ENCODE measurements at places on chromosomes 13 and 19.
A peak's percentile ranks its signal among the peaks of the same experiment; 100 is the strongest.

DNA sequence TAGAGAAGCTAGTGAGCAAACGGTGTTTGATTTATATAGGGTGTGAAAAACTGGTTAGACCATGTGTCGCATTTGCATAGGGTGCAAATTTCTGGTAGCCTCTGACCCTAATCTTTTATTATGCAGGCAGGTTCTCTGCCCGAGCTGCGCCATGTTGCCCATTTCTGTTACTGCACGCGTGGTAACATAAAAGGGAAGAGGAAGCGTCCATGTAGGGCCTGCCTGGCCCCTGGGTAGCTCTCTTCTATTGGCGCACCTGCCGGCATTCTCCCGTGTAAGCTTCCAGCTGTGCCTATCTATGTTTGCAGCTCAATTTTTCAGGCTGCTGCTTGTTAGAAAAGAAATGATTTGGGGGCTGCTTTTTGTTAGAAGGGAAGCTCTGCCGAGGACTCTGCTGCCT lies 14.0 kb upstream of the CD70 start:
- no peak for DNase-seq

DNA sequence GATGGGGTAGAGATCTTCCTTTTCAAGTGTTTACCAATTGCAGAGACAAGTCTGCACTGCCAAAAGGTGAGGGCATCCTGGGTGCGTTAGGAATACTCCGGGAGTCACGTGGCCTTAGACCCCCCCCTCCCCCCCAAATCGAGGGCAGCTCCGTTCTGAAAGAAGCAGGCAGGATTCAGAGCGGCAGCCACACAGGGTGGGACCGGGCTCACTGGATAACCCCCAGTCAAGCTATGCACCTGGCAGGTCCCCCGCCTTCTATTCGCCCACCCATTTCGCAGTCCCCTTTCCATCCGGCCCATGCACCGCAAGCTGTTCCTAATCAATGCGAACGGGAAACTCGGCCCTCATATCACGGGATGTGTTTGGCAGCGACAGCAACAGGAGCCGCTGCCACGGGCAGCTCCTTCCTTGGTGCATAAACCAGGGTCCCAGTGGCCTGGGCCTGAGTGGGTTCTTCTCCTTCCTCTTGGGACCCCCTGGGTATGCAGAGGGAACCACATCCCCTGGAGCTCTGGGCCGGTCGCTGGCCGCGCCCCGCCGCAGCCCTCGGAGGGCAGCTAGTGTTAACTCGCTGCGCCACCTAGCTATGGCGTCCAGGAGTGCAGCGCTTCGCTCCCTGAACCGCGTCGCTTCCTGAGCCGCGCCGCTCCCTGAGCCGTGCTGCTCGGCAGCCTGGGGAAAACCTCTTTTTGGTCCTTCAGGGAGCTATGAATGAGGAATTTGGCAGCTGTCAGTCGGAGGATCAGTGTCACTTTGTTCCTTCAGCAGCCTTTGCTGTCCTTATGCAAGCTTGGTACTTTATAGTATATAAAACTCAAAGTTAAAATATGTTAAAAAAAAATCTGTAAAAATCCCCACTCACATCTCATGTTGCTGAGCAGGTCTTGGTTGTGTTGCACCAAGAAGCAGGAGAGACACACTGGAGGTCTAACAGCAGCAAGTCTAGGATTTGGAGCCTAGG lies 41.4 kb downstream of the LYL1 start:
- peak; percentile 41 for DNase-seq

DNA sequence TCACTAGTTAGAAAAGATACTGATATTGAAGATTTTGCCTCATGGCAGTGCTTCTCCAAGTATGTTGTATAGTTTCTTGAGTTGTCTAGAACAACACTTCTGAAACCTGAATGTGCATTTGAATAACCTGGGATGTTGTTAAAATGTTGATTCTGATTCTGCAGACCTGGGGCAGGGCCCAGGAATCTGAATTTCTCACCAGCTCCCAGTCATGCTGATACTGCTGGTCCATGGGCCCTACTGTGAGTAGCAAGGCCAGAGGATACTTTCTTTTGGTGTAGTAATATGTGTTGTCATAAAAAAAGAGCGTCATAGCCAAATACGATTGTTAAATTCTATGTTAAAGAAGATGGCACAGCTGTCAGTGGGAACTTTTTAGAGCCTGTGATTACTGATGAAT lies 41.6 kb upstream of the C1QTNF9 start:
- no peak for DNase-seq

DNA sequence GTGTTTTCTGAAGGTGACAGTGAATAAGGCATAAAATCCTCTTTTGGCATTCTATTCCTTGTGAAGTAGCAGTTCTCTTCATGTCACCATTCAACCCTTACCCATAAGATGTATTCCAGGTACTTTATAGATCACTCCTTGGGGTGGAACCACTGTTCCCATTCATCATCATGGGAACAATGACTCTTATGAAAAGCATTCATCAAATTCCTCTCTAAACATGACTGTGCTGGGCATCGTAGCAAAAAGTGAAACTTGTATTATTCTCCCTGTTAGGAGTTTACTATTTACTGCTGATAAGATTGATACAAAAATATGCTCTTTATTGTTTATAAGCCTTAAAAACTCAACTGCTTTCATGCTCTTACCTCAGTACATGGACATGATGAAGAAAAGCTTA lies 793.4 kb downstream of the LIG4 start:
- peak; percentile 45 for DNase-seq

- DNase-seq, result no peak
Observed at GRCh38 chr19:929891-930258, 4.0 kb downstream of the ARID3A start.

GRCh38 chr19:44807162-44807561 lies 1.7 kb upstream of the BCAM start:
- DNase-seq, result no peak

DNA sequence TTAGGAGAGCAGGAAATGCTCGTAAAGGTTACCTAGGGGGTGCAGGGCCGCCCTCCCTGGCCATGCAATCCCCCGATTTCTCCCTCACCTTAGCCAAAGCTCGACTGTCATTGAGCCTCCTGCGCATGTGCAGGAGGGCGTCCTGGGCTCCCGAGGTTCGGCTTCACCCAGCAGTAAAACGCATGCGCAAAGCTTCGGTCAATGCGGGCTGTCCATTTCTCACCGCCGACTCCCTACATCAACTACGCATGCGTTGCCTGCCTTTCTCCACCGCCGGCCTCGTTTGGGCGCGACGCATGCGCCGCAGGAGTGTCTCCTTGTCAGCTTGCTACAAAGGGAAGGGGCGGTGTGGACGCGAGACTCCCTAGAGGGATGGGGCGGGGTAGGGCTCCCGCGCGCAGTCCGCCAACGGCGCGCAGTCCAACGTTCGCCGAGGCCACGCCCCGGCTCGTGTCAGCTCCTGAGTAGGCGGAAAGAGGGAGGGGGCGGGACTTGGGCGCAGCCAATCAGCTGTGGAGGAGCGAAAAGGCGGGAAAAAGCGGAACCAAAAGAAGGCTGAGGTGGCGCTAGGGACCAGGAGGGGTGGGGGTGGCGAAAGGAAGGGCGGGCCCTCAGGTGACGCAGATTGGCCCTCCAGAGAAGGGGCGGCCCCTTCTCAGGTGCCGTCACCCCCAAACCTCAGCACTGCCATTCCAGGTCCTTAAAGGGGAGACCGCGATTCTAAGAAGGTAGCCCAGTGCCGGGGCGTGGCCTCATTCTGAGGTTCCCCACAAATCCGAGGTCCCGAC lies at the start of the genes SYNGR4 and TMEM143:
SYNGR4 (plus strand) TSS at position 558 of the 788 bp plus-strand sequence. CDS start 1,476 bp downstream, outside the sequence.
TMEM143 (minus strand) TSS at position 131 of the 788 bp plus-strand sequence; CDS start at position 111, 20 bp downstream.
- DNase-seq, result peak; percentile 98

DNA sequence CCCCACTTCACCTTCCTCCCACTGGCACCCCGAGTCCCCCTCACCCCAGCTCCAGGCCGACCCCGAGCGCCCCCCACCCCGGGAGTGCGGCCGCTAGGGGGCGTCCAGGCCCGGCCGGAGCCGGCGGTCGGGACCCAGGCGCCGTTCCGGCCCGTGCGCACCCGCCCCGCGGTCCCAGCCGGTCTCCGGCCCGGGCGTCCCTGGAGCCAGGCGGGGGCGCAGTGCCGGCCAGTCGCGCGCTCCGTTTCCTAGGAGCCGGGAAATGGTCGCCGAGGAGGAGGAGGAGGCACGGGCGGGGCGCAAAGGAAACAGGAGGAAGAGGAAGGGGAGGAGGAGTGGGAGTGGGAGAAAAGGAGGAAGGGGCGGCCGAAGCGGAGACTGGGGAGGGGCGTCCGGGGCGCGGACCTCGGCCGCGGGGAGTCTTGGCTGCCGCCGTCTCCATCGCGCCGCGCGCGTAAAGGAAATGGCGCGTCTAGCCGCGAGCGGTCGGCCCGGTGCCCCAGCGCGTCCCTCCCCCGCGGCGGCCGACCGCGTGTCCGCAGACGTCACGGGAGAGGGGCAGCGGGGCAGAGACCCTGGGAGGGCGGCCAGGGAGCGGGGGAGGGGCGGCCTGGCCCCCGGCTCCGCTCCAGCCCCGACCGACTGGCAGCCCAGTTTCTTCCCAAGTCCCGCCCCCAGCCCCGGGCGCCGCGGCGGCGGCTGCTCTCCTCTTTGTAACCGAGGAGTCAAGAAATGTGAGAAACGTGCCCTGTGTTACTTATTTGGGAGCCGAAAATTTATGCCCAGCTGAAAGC lies 1.1 kb upstream of the KCTD15 start:
- DNase-seq, result peak; percentile 57

DNA sequence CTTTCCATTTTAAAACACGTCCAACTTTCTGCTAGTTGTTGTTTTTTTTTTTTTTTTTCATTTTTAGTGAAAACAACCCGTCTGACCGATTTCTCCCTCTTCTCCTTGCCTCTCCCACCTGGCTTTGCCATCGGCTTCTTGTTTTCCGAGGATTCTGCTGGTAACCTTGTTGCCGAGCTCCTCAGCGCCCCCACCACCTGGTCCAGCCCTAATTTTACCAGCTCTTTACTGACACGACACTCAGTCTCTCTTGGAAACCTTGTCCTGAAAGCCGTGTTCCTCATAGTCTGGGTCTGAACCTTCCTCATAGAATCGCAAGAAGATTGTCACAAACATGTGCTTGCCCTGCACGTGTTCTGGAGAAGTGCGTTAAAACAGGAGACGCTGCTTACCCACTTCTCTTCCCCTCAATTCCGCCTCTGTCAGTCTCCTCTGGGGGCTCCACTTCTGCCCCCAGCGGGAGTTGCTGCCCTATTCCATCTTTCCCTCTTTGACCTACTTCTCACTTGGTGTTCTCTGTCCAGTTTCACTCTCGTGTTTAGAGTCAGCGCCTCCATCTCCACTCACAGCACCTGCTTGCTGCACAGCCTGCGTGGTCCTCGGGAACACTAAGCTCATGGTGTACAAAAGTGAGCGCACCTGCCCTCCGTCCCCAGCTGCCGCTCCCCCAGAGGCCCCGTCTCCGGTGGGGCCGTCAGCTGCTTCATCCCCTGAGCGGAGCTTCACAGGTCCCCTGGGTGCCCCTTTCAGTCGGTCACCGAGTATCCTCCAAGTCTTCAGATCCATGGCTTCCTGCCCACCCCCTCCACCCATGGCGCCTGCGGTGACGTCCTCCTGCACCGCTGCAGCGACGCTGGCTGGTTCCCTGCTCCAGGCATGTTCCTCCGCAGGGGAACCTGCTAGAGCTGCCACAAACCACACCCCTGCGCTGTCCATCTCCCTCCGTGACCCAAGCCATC lies 65.1 kb downstream of the TM9SF2 start:
- DNase-seq, result no peak

GRCh38 chr13:97852181-97852874 lies 101.1 kb upstream of the IPO5 start:
- DNase-seq, result peak; percentile 59

GRCh38 chr13:111112196-111112595 lies 2.9 kb upstream of the ARHGEF7 start:
- no peak for DNase-seq

- DNase-seq, result no peak
Observed at GRCh38 chr19:16228637-16229321, 31.1 kb downstream of the AP1M1 start.

- no peak for DNase-seq
Observed at GRCh38 chr13:112397108-112397507, 21.0 kb downstream of the SPACA7 start.

DNA sequence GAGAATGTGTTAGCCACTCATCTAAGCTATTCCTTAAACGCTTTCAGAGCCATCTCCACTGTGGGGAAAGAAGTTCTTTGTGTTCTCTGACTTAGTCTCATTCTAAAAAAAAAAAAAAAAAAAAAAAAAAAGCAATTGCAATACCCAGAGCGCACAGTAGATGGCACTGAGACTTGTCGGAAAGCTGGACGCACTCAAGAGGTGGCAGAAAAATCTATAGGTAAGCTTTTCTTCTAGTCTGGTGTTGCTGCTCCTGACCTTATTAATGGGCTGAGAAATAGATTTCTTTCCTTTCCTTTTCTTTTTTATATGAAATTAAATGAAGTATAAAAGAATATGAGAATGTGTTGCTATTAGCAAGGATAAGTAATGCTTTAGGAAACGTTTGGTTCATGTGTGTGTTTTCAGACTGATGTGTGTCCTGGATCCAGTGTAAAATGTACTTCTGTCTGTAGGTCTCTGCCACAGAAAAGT lies 4.7 kb upstream of the GJB2 start:
- DNase-seq, result peak; percentile 66

GRCh38 chr13:26344980-26345379 lies 91.1 kb downstream of the CDK8 start:
- DNase-seq, result no peak

DNA sequence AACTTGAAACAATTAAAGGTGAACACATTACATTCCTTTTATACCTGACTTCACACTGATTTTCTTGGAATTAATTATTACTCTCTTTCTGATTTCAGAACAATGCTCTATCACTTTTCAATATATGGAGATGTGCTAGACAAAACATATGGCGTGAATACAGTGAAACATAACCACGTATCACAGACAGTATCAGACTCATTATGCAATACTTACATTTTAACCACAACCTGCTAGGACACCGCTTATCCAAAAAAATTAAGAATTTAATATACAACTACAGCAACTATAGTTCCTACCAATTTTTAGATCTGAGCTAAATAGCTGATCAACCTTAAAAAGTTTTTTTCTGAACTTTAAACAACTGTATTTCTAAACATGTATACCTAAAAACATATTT lies 9.9 kb downstream of the HSPH1 start:
- no peak for DNase-seq

Measured in renal cortical epithelial cell (primary cell).